ENCODE measurements at places on chromosomes 1 and 21.
A peak's percentile ranks its signal among the peaks of the same experiment; 100 is the strongest.

- peak; percentile 81 for DNase-seq
Observed at GRCh38 chr1:177945943-177946650, 23.8 kb downstream of the SEC16B start.

- DNase-seq: no peak
Observed at GRCh38 chr1:231242516-231243198, 1.6 kb downstream of the GNPAT start.

DNA sequence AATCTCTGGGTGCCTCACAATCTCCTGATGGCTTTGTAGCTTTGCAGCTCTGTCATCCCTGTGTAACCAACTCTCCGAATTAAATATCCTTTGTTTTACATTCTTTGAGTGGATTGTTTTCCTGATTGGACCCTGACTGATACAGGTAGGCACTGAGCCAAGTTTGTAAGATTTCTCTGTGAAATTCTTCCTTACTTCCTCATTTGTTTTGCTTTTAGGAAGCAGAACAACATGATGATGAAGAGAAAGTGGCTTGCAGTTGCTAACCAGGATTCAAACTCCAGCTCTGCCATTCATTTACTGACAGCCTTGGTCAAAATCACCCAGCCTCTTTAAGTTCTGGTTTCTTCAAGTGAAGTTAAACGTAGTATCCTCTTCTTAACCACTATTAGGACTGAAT, 452.3 kb downstream of the OMA1 start:
- no peak for DNase-seq

- DNase-seq: peak; percentile 72
Observed at GRCh38 chr1:11051781-11052511, 4.9 kb upstream of the MASP2 start.

Data from HAP-1 (cell line).